ENCODE measurements at places on chromosomes 2 and 18.

- DNase-seq, result no peak
Observed at GRCh38 chr2:43469094-43469493, 126.7 kb downstream of the THADA start.

DNA sequence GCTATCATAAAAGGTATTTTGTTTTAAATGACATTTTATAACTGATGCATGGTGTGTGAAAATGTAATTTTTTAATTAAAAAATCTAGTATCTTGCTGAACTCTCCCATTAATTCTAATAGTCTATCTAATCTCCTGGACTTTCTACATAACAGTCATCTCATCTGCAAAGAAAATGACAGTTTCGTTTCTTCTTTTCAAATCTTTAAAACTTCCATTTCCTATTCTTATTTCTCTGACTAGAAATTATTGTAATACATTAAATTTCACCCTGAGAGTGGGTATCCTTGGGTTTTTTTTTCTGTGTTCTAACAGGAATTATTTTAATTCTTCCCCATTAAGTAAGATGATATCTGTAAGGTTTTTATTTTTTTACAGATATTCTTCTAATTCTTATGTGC, 120.1 kb downstream of the KCNF1 start:
- DNase-seq, result no peak

GRCh38 chr2:170310876-170311502, 133.0 kb downstream of the MYO3B start:
- DNase-seq, result no peak

DNA sequence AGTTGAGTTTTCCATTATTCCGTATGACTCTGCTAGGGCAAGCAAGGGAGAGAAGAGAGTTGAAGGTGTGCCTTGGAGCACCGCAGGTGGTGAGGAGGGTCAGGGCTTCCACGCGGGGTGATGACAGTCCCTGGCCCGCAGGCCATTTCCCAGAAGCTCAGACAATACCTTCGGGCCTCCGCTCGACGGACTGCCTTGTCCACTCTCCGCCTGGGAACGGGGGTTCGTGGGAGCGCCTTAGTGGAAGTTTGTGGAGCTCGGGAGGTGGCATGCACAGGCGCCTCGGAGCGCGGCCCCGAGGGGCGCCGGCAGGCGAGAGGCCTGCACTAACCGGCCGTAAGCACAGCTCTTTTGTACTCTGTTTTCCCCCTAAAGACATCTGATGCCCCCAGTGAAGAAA, 69.8 kb downstream of the ARHGEF33 start:
- DNase-seq, result no peak
